ENCODE measurements at places on chromosomes 13 and 19.

DNA sequence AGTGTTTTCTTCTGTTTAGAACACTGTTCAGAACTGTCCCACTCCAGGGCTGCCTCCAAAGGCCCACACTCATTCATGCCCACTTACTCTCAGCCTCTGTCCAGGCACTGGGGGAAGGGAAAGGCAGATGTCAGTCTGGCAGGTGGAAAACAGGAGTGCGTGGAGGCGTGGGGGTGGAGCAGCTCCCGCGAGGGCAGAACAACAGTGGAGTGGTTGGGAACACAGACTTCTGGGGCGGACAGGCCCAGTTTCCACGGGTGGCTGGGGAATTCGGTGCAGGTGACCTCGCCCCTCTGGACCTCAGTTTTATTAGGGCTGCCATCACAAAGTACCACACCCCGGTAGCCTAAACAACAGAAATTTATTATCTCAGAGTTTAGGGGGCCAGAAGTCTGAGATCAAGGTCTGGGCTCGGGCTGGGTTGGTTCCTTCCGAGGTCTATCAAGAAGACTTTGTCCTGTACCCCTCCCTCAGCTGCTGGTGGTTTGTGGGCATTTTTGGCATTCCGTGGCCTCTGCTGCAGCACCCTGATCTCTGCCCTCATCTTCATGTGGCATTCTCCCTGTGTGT, 59.7 kb downstream of the SIPA1L3 start:
- no peak for DNase-seq

DNA sequence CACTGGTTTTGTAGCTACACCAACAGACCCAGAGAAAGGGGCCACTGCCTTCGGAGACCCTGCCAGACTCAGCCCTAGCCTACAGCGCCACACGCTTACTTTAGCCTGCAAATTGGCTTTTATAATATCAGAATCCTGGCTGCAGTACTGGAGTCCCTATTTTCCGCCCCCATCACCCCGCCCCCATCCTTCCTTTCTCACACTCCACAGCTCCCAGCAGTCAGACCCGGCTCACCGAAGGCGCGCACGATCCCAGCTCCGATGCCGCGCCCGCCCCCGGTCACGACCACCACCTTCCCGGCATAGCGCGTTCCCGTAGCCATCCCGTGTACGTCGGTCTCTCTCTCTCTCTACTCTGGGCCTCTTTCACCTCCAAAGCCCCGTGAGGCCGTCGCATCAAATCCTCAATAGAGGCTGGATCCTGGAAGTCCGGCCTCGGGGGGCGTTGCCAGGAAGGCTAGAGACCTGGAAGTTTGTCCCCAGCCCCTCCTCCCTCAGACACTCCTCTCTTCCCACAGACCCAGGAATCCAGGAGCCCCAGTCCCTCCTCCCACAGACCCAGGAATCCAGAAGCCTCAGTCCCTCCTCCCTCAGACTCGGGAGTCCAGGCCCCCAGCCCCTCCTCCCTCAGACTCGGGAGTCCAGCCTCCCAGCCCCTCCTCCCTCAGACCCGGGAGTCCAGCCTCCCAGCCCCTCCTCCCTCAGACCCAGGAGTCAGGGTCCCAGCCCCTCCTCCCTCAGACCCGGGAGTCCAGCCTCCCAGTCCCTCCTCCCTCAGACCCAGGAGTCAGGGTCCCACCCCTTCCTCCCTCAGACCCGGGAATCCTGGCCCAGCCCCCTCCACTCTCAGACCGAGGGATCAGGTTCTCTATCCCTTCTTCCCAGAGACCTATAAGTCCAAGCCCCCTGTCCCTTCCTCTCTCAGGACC, at the start of gene HSD17B14:
Gene HSD17B14, minus strand, starts transcription at position 403 of the 929 bp plus-strand sequence. Its CDS starts 80 bp downstream, at position 323.
- DNase-seq = no peak

DNA sequence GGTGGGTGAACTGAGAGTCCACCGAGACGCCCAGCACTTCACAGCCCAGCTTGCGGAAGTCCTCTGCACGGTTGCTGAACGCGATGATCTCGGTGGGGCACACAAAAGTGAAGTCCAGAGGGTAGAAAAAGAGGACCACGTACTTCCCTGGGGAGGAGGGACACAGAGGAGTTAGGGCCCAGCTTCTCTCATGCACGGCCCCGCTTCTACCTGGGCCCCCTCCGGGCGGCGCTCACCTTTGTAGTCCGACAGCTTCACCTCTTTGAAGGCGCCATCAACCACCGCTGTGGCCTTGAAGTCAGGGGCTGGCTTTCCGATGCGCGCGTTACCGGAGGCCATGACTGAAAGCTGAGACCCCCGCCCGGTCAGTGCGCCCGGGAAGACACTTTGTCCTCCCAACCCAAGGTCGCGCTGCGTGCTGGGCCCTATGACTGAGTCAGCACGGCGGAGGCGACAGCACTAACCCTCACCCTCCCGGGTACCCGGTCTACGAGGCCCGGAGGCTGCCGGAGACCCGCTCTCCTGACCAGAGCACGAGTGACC, 606 bp downstream of the PRDX2 start:
- no peak for DNase-seq

DNA sequence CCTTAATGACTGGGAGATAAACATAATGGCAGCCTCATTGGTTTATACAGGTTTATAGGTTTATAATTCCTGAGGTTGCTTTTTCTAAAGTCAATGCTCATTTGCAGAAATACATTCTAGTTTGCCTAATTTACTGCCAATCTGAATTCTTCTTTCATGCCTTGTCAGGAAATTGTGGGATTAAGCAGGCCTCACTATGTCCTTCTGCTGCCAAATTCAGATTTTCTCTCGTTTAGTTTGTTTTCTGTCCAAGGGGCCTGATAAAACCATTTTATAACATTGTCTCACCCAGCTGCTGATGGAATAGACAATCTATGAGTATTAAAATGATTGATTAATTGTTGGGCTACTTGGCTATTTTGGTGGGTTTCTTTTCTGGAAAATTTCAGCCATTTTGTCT, 42.4 kb upstream of the OBI1 start:
- DNase-seq = no peak

- DNase-seq = peak; percentile 8
Observed at GRCh38 chr19:54325194-54325621, 12.2 kb upstream of the LILRA5 start.

DNA sequence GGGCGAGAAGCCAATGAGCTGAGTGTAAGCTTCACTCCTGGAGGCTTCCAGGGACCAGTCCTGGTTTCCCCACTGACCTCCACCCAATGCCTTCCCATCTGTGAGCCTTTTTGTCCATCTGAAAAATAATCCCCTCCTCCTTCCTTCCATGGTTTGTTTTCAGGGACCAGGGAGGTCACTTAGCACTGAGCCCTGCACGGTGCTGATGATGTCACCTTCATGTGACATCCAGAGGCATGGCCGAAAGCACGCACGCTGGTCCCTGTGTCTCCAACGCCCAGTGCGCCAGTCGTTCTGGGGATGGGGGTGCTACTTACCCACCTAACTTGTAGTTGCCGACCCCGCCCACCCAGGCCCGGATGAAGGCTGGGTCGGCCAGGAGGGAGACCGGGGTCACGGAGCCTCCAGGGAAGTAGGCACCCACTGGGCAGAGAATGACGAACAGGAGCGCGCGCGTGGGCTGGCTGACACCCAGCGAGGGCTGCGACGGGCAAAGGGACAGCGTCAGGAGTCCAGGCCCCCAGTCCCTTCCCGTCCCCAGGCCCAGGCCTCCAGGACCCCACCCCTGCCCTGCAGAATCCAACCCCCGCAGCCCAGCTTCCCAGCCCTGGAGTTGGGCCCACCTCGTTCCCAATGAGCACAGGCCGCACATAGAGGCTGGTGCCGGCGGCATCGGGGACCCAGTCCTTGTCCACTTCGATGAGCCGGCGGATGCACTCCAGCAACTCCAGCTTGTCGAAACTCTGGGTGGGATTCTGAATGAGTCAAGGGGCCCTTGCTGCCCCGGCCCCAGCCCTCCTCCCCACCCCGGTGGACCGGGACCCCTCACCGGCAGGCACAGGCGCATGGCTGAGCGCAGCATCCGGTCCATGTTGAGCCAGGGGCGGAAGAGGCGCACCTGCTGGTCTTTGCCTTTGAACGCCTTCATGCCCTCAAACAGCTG, 11.2 kb downstream of the BCAT2 start:
- no peak for DNase-seq

DNA sequence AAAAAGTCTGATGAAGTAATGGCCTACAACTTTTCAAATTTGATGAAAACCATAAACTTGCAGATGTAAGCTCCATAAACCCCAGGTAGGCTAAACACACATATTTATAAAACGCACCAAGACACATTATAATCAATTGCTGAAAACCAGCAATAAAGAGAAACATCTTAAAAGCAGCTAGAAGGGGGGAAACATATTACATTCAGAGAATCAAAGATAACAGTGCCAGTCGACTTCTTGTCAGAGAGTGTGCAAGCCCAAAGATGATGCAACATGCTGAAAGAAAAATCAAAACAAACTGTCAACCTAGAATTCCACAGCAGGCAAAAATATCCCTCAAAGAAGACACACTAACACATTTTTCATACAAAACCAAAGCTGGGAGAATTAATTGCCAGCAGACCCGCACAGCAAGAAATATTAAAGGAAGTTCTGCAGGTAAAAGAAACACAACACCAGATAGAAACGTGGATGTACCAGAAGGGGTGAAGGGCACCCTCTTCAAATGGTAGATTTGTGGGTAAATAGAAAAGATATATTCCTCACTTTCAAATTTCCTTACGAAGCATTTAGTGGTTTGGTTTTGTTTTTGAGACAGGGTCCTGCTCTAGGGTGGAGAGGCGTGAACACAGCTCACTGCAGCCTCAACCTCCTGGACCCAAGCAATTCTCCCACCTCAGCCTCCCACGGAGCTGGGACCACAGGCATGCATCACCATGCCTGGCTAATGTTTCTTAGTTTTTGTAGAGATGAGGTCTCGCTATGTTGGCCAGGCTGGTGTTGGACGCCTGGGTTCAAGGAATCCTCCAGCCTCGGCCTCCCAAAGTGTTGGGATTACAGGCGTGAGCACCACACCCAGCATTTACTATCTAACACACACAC, 16.5 kb upstream of the ATP1A3 start:
- DNase-seq = no peak
